ENCODE measurements at places on chromosomes 7 and 10.

GRCh38 chr10:100886963-100887362 lies 25.8 kb upstream of the SLF2 start:
- peak; percentile 36 for DNase-seq

DNA sequence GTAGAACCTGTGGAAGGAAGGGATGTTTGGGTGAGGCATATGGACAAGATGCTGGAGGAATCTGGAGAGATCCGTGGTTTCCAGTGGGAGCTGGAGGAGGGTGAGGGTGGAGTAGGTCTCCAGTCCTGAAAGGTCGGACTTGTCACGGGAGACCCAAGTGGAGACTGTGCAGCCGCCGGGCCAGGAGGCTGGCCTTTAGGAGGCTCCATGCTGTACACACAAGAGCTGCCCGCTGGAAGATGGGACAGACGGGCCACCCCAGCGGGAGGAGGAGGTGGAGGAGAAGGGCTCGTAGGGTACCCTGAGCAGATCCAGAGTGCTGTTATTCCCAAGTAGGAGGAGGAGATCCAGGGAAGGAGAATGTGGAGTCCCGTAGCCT lies 106.7 kb downstream of the NKX6-2 start:
- DNase-seq, result no peak

DNA sequence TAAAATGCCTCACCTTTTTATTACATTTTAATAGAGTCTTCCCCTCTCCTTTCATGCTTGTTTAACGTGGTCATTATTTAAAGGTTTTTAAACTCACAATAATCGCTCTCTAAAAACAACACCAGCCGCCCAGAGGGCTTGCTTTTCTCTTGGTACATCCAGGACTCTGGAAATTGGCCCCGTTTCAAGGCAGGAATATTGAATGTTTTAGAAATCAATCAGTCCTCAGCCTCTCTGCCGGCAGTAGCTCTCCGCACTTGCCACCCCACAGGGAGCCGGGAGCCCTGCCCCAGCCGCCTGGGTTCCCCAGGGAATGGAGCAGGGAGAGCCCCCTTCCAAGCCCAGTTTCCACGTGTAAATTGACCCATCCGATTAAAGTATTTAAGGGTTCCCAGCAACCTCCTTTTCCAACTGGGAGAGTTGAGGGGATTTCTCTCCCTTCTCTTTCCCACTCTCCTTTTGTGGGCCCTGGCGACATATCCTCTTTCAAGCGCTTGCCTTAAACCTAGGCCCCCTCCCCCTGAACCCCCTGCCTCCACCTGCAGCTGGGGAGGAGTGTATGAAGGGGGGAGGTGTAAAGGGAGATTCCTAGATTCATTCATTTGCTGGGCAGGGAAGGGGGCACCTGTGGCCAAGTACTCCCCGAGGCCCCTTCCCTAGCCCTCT lies 1.9 kb downstream of the FGF8 start:
- DNase-seq, result no peak

GRCh38 chr7:139618482-139619366 lies 95.2 kb downstream of the CLEC2L start:
- peak; percentile 39 for DNase-seq

DNA sequence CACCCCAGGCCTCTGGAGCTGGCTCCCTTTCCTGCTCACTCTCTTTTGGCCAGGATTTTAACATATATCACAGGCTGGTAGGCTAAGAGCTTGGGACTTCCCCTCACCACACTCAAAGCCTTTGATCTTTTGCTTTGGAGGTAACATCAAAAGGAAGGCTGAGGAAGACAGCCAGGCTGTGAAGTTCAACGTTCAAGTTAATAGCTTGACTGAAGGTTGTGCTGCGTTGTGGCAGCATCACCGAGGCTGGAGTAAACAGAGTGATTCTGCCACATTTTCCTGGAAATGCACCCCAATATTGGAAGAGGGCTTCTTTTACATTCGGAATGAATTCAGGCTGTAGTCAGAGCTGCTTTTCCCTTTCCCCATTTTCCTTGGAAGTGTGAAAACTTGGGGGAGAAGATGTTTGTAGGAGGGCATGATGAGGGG lies 57.3 kb downstream of the TCF7L2 start:
- no peak for DNase-seq

Data from heart right ventricle (tissue), 16 donors.